ENCODE measurements at places on chromosomes 12 and 14.

DNA sequence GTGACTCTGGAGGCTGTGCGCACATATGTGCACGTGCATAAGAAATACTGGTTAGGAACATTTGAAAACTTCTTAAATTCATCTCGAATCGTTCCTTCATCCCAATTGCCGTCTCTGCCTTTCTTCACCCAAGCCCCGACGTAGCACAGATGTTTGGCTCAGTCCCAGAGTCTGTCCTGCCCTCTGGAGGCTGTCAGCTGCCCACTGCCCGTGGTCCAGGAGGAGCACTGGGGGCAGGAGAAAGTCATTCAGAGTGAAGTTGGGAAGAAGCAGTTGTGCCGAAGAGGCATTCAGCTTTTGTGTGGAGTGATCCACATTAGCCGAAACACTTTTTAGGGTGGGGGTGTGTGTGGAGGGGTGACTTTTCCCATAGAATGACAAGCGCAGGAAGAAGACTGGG lies 124.9 kb downstream of the TSPAN9 start:
- DNase-seq = no peak

- no peak for DNase-seq
Measured at GRCh38 chr14:92903359-92903758, 19.6 kb upstream of the CHGA start.

DNA sequence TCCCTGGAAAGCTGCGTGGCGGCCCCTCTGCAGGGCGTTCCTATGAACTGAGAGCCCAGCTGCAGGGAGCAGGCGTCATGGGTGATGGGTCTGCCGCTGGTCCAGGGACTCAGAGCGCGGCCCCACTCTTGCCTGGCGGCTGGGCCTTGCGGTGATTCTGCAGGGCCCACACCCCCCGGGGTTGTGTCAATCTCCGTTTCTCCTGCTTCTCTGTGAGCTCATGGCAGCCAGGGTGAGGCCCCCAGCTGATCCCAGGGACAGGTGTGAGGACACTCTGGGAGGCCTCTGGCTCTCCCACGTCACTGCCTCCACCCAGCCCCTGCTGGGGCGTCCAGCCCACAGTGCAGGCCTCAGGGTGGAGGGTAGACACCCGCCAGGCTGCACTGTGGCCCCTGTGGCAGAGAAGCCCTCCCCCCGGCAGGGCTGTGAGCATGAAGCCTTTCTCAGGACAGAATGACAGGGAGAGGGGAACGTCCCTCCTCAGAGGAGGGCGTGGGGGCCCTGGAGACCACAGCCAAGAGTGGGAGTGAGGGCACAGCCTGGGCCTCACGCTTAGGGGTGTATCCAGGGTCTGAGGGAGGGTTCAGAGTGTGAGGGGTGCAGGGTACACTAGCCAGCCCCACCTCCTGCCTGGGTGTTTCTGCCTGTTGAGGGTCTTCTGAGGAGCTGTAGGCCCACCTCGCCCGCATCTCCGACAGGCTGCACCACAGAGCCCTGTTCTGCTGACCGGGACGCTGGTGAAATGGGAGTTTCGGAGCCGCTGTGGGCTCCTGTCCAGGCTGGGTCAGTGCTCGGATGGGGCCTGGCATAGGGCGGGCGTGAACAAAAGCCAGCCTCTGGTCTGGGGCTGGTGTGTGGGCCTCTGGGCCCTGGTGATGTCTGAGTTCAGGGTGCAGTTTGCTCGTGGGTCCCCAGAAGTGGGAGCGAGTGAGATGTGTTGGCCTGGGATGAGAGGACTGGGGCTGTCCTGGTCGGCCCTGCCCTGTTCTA lies 26.7 kb upstream of the CRIP2 start:
- no peak for DNase-seq

DNA sequence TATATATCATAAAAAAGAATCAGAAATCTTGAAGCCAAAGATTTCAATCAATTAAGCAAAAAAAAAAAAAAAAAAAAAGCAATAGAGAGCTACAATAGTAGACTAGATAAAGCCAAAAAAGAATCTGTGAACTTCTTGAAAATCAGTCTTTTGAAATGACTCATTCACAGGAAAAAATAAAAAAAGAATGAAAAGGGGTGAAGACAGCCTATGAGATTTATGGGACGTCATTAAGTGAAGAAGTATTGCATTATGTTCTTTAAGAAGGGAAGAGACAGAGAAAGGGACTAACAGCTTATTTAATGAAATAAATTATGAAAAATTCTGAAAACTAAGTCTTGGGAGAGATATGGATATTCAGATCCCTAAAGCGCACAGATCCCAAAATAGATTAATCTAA lies 103.8 kb downstream of the ACSS3 start:
- DNase-seq = no peak

DNA sequence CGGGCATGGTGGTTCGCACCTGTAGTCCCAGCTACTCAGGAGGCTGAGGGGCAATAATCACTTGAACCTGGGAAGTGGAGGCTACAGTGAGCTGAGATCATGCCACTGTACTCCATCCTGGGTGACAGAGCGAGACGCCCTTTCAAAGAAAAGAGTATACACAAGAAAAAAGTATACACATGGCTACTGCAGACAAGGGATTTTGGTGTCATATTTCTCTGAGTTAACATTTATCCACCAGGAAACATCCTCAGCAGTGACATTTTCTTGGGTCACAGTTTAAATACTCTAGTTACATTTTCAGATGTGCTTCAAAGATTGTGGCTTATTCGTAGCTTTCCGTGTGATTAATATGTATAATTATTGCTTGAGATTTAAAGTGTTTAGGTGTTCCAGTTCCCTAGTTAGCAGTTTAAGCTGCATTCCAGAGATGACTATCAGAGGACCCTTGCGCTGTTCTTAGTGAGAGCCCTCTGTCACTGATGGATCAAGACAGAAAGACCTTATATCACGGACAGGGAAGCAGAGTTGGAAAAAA lies 4.7 kb upstream of the PPP2R5E start:
- DNase-seq = no peak

- DNase-seq = no peak
Measured at GRCh38 chr14:73713803-73714655, at the start of gene PNMA1. Gene PNMA1, minus strand, starts transcription at chr14:73714384. Its CDS starts 745 bp downstream, at chr14:73713639.

DNA sequence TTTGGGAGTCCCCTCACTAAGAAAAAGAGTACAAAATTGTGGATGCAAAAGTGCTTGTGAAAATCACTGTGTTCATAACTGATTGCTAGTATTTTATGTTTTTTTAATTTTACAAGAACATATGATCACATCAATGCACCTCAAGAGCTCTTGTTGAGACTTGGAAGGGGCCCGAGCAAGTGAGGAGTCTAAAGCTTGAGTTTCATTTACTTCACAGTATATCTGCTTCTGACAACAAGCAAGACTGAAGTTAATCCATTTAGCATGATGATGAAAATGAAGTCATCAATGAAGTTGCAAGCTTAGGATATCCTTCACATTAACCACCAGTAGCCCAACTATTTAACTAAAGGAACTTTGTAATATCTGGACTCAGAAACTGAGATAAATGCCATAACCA lies 182.5 kb upstream of the DIO2 start:
- no peak for DNase-seq

- no peak for DNase-seq
Measured at GRCh38 chr12:119730381-119730780, 62.4 kb downstream of the PRKAB1 start.

GRCh38 chr14:58829594-58829993 lies 191.8 kb downstream of the DACT1 start:
- DNase-seq = no peak

GRCh38 chr14:104885973-104886689 lies 21.1 kb downstream of the CEP170B start:
- DNase-seq = no peak

GRCh38 chr12:120950807-120951206 lies 27.5 kb upstream of the HNF1A start:
- no peak for DNase-seq

GRCh38 chr12:48017496-48017895 lies 13.2 kb upstream of the COL2A1 start:
- DNase-seq = no peak

- DNase-seq = no peak
Measured at GRCh38 chr12:67852701-67853100, 136.5 kb upstream of the IFNG-AS1 start.

- DNase-seq = no peak
Measured at GRCh38 chr12:69284131-69284530, 44.8 kb downstream of the CPSF6 start.

DNA sequence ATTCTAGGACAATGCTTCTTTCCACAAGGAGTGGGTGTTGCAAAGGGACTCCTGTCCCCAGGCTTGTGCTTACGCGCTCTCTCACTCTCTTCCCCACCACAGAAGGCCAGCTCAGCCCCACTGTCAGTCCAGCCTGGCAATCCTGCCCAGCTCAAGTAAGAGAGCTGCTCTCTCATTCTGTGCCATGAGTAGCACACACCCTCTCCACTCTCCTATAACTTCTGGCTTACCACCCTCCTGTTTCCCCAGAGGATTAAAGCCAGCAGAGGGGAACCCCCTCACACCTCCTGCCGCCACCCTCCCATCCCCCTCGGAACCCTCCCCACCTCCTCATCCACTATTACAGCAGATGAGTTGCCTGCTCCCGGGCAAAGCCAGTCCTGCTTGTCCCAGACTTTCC lies 17.1 kb downstream of the NCKAP5L start:
- no peak for DNase-seq

DNA sequence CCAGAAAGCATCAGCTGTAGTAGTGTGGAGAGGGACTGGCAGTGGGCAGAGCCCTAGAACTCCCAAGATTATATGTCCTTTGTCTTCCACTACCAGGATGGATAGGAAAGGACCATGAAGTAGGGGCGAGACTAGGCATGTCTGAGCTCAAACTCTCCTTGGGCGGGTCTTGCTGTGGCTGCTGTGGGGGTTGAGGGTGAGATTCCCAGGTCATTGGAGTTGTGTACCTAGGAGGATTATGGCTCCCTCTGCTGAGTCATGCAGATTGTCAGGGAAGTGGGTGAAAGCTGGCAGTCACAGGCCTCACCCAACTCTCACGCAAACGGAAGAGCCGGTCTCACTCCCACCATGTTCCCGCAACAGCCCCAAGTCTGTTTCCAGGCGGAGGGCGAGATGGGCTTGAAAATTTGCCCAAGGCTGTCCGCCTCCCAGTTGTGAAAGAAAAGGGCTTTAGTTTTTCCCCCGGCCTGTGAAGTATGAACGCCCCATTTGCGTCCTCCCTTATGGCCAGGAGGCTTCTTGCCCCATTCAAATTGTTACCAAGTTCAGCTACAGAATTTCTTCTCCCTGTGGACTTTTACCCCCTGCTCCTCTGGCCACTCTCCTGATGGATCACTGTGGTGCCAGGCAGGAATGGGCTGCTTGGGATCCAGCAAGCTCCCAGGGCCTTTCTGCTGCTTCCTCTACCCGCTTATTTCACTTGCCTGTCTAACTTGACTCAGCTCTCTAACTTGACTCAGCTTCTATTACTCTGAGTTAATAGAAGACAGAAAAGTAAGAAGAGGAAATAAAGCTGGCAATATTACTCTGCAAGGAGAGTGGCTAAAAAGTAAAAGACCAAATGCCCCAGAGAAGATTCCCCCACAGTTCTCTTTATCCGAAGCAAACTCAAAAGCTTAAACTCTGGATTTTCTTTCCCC lies 159.3 kb downstream of the SLC2A13 start:
- DNase-seq = no peak

- DNase-seq = peak; percentile 81
Measured at GRCh38 chr12:15846887-15847286, 35.3 kb upstream of the STRAP start.

GRCh38 chr14:60090864-60091519 lies 731 bp upstream of the PCNX4 start:
- DNase-seq = no peak

DNA sequence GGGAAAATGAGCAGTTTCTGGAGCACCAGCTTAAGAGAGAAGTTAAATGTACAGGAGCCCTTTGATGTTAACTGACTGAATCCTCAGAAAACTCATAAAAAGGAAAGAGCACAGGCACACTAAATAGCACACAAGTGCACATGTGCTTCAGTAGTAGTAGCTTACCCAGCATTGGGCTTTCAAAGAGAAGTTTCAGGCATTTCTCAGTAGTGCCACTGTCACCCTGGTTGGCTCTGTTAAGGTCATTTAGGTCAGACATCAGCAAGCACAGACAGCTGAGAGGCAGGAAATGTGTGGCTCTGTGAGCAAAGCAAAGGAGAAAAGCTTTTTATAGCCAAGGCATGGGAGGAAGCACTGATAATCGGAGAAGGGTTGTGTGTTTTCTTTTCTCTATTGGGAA lies 96.3 kb upstream of the HIF1A start:
- DNase-seq = no peak

GRCh38 chr12:109510196-109510595 lies 32.8 kb downstream of the UBE3B start:
- no peak for DNase-seq
